Activated CD4-positive, alpha-beta T cell treated with anti-CD3 and anti-CD28 coated beads, Interleukin-2, amount 10 ng/mL, durations not matched to agents 24 days and 14 days (primary cell): ENCODE measurements at places on chromosomes 11 and 22. TPM values are rescaled to one million over a fixed set of nuclear protein-coding genes. Genes with fewer than 3 reads are reported as not detected.

DNA sequence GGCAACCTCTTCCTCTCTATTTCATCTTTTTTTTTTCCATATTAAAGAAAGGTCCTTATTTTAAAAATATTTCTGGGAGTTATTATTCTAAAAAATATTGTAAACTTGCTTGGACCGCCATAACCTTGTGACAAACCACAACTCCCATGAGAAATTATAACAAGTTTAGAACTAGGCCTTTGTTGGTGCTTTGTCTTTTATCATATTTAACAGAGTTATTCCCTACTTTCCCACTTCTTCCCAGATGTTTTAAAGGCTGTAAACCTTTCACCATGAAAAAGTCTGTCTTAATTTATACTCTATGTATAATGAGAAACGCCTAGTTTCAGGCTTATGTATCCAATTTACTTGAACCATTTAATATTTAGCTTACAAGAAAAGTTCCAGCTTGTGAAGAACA, 3.7 kb downstream of the CTSC start:
- no peaks in the 10 kb centered on the region for H3K27me3 ChIP-seq
- H3K4me1 ChIP-seq: peaks cover 47% of the 10 kb centered on the region

DNA sequence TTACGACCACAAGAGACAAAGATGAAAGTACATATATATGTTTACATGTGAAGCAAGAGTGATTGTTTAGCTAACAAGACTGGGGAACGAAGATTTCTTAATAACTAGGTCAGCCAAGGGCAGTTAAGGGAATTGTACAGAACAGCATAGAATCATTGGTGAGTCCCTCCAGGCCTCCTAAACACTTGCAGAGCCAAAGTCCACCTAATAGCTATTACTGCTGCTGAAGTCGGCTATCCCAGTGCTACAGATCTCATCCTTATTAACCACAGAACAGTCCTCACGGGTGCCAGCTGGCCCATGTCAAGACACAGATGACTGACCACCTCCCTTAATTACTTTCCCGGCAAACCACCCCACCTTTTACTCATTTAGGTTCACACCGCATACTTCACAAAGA, 68.5 kb upstream of the OPCML start:
- no peak overlapping the region for H3K27ac ChIP-seq
- no peaks in the 10 kb centered on the region for H3K36me3 ChIP-seq

DNA sequence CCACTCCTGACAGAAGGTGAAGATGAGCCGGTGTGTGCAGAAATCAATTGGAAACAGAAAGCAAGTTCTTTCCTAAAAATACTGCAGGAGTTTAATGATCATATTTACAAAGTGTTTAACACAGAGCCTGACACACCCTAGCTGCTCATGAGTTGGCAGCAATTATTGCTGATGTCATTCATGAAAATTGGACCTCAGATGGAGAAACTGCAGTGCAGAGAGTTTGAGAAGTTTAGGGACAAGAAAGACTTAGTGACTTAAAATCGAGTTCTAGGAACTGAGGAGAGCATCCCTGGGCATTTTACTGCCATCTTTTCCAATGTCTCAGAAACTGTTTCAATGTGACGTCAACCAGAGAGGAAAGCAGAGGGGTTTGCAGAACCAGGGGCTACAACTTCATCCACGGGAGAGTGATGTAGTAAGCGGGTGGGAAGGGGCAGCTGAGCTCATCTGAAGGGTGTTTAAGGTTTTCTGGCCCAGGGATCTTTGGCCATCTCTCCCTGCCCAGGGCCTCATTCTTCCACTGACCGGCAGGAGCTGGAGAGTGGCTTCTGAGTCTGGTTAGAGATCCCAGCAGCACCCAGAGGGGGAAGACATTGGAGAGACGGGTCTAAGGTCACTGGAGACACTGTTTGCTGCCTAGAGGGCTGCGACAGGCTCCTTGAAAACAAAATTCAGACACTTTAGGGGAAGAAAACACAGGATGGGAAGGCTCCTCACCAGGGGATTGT, 21.1 kb upstream of the IGLL5 start:
- no peaks in the 10 kb centered on the region for H3K36me3 ChIP-seq
- no peak overlapping the region for H3K27ac ChIP-seq
- H3K27me3 ChIP-seq: peaks cover 49% of the 10 kb centered on the region
- peaks cover 30% of the 10 kb centered on the region for H3K4me1 ChIP-seq

GRCh38 chr11:1574238-1574932, 2.3 kb upstream of the DUSP8 start:
- H3K27ac ChIP-seq: no peak overlapping the region
- peaks cover 4% of the 10 kb centered on the region for H3K4me1 ChIP-seq
- peak overlapping the region; percentile 43 for H3K4me3 ChIP-seq
- peak; percentile 90 for DNase-seq

DNA sequence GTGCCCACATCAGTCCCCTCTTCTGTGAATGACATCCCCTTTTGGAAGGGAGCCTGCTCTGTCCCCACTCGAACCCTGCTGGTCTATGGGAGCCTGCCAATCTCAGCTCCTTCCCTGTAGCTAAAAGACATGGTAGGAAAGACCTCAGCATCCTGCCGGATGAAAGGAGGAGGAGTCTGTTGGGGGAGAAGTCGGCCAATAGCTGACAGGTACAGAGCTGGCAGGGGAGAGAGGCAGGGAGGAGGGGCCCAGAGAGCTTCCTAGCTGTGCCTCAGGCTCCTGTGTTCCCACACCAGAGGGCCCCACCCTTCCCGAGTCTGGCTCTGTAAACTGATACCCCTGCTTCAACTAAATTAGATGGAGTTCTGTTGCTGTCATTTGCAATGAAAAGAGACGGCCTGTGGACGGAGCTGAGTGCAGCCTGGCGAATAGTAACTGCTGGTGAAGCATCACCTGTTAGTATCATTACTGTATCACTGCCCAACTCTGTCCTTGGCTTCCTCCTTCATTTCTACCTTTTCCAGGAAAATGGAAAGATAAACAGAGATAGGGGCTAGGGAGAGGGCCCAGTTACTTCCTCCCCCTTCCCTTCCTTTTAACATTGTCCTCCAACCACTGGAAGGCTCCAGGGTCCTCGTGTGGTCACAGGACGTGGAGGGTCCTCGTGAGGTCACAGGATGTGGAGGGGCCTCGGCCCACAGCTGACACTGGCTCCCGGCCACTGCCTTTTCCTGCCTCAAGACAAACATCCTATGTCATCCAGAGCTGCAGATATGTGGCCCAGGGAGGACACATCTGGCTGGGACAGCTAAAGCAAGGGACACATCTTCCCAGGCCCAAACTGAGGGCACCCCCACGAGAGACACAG, 15.1 kb downstream of the FXYD6 start:
- H3K36me3 ChIP-seq: no peaks in the 10 kb centered on the region
- H3K27ac ChIP-seq: no peak overlapping the region
- no peak for DNase-seq

DNA sequence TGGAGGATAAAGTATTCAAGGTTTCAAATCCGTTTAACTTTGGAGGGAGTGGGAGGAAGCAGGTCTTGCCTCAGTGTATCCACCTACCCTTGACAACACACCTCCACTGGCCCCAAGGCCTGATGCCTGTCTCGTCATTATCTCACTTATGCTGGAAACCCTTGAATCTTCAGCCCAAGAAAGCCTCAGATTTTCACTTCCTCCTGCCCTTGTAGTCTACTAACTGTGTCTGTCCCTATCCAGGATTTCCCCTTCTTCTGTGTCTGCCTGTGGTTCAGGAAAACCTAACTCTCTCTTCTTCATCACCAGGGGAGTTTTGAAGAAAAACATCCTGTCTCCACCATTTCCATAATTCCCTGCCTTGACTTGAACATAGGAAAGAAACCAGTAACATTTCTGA, 56.1 kb downstream of the SYT9 start:
- no peaks in the 10 kb centered on the region for H3K36me3 ChIP-seq
- H3K27me3 ChIP-seq: no peaks in the 10 kb centered on the region
- H3K4me1 ChIP-seq: no peaks in the 10 kb centered on the region
- DNase-seq: no peak

DNA sequence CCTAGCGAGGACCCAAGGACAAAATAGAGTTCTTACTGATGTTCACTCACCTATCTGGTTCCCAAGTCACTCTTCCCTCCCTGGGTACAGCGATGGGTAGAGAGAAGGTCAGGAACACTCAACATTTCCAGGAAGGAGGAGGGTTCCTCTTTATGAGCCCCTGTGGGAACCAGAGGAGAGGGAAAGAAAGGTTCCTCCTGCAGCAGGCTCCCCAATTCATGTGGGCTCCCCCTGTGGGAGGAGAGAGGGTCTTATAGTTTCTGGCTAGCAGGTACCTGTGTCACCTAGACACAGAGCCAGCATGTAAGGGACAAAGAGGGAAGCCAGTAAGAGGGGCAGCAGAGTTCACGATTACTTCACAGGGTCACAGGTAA, 93.5 kb downstream of the DBX1 start:
- H3K36me3 ChIP-seq: no peaks in the 10 kb centered on the region
- H3K27ac ChIP-seq: no peak overlapping the region
- no peaks in the 10 kb centered on the region for H3K4me1 ChIP-seq
- no peaks in the 10 kb centered on the region for H3K27me3 ChIP-seq
- DNase-seq: no peak

DNA sequence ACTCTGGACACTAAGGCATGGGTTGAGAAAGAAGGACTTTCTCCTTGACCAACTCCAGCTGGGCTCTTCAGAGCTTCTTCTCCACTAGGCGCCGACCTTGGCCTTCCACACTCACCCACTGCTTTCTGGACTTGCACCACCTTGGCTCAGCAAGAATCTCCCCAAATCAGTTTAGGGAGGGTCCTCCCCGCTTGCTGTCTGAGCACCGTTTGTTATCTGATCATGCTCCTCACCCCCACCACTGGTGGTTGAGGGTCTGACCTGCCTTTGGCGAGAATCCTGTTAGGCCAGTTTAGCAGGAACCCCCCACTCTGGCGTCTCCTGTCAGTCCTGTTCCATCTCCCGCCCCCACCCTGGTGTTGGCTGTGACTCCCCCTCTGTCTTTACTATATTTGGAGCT, 10.4 kb downstream of the APOL2 start:
- peaks cover 7% of the 10 kb centered on the region for H3K4me1 ChIP-seq
- peaks cover 71% of the 10 kb centered on the region for H3K36me3 ChIP-seq
- H3K27me3 ChIP-seq: no peaks in the 10 kb centered on the region
- H3K27ac ChIP-seq: no peak overlapping the region

- DNase-seq: no peak
- no peak overlapping the region for H3K4me3 ChIP-seq
- peaks cover 6% of the 10 kb centered on the region for H3K4me1 ChIP-seq
- H3K27me3 ChIP-seq: peaks cover 40% of the 10 kb centered on the region
- H3K27ac ChIP-seq: no peak overlapping the region
Observed at GRCh38 chr22:23067691-23068090, 2.6 kb upstream of the GNAZ start.

DNA sequence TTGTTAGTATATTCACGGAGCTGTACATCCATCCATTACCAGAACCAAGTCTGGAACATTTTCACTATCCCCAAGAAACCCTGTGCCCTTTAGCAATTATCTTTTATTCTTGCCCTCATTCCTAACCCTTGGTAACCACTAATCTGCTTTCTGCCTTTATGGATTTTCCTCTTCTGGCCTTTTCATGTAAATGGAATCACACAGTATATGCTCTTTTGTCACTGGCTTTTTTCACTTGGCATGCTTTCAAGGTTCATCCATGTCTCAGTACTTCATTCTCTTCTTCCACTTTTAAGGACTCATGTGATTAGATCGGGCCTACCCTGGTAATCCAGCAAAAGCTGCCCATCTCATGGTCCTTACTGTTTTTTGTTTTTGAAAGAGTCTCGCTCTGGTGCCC, 11.0 kb upstream of the ZBTB44 start:
- peaks cover 2% of the 10 kb centered on the region for H3K4me1 ChIP-seq
- no peak overlapping the region for H3K27ac ChIP-seq
- DNase-seq: no peak
- no peaks in the 10 kb centered on the region for H3K27me3 ChIP-seq
- peaks cover 8% of the 10 kb centered on the region for H3K36me3 ChIP-seq
- H3K4me3 ChIP-seq: no peak overlapping the region

The PDXP gene
- total RNA-seq: 49.3 and 51.2 TPM in 2 replicates

The LMNTD2 gene
- 0.47 and 1.1 TPM in 2 replicates for total RNA-seq

The NCAPD3 gene
- total RNA-seq: 108 and 111 TPM in 2 replicates

The YAP1 gene
- not detected in 2 replicates for total RNA-seq

The WNT7B gene
- not detected in 2 replicates for total RNA-seq

The SLC22A8 gene
- not detected in 2 replicates for total RNA-seq

The PHLDA2 gene
- 25.5 and 26.7 TPM in 2 replicates for total RNA-seq

The MMP12 gene
- not detected in 2 replicates for total RNA-seq

The SCN3B gene
- not detected in 2 replicates for total RNA-seq

The ZBTB16 gene
- 2.5 and 3.8 TPM in 2 replicates for total RNA-seq

The VPREB1 gene
- total RNA-seq: not detected in 2 replicates
